Retina (tissue), 1 donor: ENCODE measurements at places on chromosomes 7 and 10.

- DNase-seq, result no peak
These were observed 20.2 kb downstream of the FAM204A start for GRCh38 chr10:118321724-118322575.

DNA sequence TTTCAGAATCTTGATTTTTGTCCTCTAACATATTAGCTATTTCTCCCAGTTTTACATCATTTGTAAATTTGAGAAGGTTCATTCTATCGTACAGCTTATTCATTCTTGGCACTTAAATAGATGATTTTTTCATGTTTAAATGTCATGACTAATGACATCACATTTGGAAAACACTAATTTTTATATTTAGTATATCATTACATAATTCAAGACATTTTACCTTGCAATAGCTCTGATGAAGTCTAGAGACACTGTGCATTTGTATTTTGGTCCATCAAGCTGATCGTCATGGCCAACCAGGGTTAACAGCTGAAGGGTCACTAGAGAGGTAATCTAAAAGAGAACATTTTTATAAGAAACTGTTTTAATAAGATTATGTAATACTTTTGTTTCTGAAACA is 71.3 kb downstream of the ORC5 start:
- no peak for DNase-seq

DNA sequence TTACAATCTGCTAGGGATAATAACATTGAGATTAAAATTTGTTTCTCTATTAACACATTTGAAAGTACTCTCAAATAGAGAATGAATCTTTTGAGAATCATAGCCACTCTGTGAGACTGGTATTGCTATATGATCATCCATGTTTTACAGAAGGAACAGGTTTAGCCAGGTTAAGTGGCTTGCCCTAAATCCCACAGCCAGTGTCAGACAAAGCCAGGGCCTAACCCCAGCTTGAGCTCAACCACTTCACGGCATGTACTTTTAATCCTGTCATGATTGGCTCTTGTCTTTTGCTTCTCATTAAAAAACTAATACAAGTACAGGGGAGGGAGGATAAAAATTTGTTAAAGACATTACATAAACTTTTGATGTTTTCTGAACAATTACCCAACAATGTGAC is 3.8 kb upstream of the ZNRF2 start:
- DNase-seq, result no peak

GRCh38 chr10:35192645-35193249 is 66.1 kb downstream of the CREM start:
- no peak for DNase-seq

DNA sequence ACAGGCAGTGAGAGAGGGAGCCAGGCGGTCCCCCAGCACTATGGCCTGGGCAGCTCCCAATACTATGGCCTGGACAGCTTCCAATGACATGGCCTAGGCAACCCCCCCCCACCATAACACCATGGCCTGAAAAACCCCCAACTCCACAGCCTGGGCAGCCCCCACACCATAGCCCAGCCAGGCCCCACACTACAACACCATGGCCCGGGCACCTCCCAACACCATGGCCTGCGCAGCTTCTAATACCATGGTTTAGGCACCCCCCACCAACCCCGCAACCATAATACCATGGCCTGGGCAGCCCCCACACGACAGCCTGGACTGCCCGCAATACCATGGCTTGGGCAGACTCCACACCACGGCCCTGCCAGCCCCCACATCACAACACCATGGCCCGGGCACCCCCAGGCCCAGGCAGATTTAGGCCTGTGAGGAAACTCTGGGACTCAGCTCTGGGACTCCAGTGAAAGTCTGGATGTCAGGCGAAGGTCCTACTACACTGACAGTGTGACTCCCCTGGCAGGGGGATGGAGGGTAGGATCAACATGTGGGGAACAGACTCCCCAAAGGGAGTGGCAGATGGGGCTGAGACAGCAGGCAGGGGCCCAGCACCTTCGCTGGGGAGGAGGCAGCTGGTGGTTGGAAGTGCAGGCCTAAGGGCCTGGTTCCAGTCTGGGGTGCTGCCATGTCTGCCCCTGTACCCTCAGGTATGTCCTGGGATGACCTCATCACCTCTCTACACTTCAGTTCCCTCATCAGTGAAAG is 8.7 kb downstream of the CPXM2 start:
- no peak for DNase-seq

DNA sequence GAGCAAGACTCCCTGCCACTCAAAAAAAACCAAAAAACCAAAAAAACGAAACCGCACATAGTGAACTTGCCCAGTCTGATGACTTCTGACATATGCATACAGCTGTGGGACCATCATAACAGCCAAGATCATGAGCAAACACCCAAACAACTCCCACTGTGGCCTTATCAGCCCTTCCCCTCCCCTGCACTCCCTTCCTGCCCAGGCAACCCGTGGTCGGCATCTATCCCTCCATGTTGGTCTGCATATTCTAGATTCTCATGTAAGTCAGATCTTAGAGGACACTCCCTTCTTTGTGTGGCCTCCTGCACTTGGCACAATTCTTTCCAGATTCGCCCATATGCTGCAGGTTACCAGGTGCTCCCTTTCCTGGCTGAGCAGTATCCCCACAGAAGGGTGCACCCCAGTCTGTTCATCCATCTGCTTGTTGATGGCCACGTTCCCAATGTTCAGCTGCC is 72.8 kb downstream of the GNA12 start:
- no peak for DNase-seq

- DNase-seq, result no peak
These were observed 52.0 kb downstream of the BAIAP2L1 start for GRCh38 chr7:98348726-98349474.

DNA sequence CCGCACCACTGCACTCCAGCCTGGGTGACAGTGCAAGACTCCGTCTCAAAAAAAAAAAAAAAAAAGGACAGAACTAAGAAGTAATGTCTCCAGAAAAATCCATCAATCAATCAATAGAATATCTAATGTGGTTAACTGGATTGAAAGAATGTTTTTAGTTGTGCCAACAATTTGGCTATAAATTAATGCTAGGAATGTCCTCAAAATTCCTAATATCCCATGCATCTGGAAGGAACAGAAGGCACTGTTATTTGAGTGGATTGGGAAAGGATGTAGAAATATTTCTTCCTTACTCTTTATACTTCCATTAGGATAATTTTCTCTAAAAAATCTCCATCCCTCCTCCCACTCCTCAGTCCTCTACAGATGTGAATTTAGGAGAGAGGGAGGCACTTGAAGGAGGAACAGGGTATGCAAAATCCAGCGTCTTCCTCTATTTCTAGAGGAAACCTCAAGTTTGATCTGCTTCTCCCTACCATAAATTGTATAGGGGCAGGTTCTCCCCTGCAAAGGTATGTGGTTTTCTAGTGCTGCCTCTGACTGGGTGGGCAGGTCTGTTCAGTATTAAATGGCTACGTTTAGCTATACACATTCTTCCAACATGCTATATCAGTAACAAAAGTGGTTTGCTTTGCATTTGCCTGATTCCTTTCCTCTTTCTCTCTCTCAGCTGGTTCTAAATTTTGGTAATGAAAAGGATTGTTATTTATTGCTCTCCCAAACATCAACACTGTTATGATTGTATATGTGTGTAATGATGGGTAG is 54.1 kb downstream of the RNLS start:
- no peak for DNase-seq

DNA sequence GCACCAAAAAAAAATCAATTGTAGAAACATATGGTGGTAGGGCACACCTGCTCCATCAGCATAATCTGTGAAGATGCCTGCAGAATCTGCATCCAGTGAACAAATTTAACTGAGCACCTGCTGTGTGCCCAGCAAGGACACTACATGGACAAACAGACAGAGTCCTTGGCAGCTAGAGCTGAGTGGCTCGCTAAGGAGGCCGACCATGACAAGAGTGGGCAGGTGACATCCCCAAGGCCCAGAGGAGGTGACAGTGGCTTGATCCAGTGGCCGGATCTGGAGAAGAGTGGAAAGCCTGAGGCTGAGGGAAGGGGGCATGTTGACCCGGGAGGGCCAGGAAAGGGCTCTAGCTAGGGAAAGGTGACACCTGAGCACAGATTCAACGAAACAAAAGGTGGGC is 68.1 kb downstream of the MAD1L1 start:
- no peak for DNase-seq

GRCh38 chr10:15211464-15211979 is 43.0 kb upstream of the NMT2 start:
- DNase-seq, result no peak
